ENCODE measurements at places on chromosomes 2 and 18.

GRCh38 chr2:6876309-6876708 lies 1.3 kb upstream of the RSAD2 start:
- no peak for ATAC-seq

- no peak for ATAC-seq
Measured at GRCh38 chr2:184210329-184210728, 388.0 kb upstream of the ZNF804A start.

DNA sequence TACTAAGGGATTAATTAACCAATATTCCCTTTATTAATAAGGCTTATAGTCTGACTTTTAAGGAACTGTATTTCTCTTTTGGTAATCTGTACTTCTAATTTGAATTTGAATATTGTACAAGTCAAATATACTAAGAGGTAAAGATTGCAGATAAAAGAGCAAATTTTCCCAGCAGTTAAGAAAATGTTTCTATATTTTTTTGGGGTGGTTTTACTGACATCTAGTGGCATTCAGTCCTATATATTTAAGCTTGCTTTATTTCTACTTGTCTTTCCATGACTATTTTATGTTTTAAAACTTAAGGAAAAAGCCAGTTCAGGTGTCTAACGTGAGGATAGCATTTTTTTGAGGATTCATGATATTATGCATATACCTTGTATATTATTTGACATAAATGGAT lies 41.6 kb downstream of the TDRD15 start:
- ATAC-seq: no peak

DNA sequence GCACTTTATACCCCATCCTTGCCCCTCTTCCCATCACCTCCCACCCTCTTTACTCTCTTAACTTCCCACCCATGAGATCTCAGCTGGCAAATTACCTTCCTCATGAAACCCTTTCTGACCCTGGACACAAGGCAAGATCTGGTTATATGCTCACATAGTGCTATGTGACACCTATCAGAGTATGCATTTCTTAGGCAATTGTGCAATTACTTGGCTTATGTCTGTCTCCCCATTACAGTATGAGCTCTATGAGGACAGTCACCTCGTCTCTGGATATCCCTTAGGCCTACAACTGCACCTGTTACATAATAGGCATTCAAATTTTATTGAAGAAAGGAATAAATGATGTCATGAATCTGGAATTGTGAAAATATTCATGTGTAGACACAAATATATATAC lies 91.4 kb downstream of the ZNF385B start:
- ATAC-seq: no peak

DNA sequence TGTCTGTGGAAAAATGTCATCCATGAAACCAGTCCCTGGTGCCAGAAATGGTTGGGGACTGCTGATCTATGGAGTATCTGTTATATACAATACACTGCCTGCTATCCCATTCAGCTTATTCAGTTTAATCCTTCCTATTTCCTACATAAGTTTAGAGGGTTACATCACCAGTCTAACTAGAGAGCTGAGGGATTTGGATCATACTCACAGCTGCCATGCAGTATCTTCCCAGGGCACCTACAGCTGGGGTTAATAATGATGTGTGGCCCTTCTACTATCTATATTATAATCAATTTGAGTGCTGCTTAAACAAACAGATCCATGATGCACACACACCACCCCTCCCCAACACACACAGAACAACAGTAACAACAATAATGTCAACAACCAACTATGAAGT lies 524.0 kb downstream of the LRRTM4 start:
- no peak for ATAC-seq

DNA sequence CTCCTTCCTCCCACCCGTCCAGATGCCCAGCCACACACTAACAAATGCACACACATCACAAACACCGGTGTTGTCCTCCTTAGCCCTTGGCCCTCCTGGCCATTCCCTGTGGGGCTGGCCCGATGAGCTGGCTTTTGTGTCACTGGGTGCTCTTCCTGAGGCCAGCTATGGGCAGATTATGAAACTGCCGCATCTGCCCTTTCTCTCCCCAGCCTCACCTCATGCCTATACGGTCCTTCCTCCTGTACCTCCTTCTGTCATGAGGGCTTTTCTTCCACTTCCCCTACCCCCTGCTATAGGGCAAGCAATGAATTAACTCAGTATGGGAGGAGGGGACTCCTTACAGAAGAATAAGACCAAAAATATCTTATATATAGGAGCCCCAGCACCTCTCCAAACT lies 10.3 kb upstream of the INO80C start:
- ATAC-seq: no peak

All from activated T-helper 17 cell treated with anti-CD3 and anti-CD28 coated beads, Interleukin-2, amount 50 U/mL, for 72 hours (primary cell).